ENCODE measurements at places on chromosomes 4 and X.
A peak's percentile ranks its signal among the peaks of the same experiment; 100 is the strongest.

DNA sequence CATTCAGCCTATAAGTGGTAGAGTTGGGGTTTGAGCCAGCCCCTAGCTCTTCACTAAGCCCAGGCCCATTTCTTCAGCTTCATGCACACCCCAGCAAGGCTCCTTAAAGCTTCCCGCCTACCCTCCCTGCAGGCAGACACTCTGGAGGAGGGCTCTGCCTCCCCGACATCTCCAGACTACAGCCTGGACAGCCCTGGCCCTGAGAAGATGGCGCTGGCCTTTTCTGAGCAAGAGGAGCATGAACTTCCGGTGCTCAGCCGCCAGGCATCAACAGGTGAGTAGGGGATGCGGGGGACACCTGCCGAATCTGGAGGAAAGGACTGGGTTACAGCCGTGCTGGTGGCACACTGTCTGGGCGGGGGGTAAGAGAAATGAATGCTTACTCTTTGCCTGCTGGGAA, 11.1 kb downstream of the SASH3 start:
- no peak for DNase-seq

- DNase-seq, result peak; percentile 60
Measured at GRCh38 chrX:323721-324628, 5.4 kb upstream of the GTPBP6 start.

- no peak for DNase-seq
Measured at GRCh38 chrX:48493890-48494364, 14.9 kb upstream of the PORCN start.

DNA sequence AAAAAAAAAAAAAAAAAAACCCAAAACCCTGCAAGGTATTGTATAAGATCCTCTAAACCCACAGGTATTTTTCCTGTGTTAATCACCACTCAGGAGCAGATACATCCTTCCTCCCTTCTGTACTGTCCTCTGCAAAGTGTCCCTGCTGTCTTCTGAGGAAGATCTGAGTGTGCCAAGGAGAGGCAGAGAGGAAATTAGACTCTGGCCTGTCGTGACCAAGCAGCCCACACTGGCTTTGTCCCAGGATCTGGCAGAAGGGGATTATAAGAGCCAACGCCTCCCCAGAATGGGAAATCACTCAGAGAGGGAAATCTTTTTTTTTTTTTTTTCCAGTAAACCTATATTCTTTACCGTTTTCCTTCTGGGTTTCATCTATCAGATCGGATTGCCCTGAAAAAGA, 39.6 kb downstream of the PTCHD1 start:
- DNase-seq, result no peak

GRCh38 chrX:139882299-139882698, 50.6 kb downstream of the ATP11C start:
- no peak for DNase-seq

GRCh38 chr4:15479913-15480185, 10.2 kb downstream of the CC2D2A start:
- no peak for DNase-seq

- DNase-seq, result no peak
Measured at GRCh38 chr4:112895811-112896608, 153.4 kb upstream of the ANK2 start.

GRCh38 chrX:112759966-112760365, 80.2 kb upstream of the LHFPL1 start:
- DNase-seq, result no peak

- DNase-seq, result no peak
Measured at GRCh38 chr4:181470306-181470705, 772.9 kb upstream of the TENM3 start.

DNA sequence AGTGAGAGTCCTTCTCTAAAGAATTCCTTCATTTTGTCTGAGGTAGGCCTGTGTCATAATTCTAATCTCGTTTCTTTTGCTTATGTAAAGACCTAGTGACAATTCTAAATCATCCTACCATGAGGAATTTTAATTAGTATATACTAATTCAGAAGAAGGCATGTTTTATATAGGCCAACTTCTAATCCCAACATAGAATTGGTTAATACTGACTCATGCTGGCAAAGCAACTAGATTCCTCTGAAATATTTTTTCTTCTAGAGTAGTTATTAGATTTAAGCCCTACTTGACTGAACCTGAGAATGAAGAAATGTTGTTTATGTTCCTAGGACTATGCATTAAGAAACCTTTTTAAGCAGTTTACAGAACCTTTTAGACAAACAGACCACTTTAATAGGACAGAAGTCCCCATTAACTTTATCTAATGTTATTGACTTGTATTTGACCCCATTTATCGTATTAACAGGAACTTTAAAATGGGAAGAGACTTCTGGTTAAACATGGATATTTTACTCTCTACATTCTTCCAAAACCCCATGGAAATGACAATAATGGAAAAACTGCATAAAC, 56.1 kb upstream of the EIF1AX start:
- no peak for DNase-seq

Measured in pancreas (tissue), 10 donors.